ENCODE measurements at places on chromosomes 7 and 10. TPM values are rescaled to one million over a fixed set of nuclear protein-coding genes. Genes with fewer than 3 reads are reported as not detected.

DNA sequence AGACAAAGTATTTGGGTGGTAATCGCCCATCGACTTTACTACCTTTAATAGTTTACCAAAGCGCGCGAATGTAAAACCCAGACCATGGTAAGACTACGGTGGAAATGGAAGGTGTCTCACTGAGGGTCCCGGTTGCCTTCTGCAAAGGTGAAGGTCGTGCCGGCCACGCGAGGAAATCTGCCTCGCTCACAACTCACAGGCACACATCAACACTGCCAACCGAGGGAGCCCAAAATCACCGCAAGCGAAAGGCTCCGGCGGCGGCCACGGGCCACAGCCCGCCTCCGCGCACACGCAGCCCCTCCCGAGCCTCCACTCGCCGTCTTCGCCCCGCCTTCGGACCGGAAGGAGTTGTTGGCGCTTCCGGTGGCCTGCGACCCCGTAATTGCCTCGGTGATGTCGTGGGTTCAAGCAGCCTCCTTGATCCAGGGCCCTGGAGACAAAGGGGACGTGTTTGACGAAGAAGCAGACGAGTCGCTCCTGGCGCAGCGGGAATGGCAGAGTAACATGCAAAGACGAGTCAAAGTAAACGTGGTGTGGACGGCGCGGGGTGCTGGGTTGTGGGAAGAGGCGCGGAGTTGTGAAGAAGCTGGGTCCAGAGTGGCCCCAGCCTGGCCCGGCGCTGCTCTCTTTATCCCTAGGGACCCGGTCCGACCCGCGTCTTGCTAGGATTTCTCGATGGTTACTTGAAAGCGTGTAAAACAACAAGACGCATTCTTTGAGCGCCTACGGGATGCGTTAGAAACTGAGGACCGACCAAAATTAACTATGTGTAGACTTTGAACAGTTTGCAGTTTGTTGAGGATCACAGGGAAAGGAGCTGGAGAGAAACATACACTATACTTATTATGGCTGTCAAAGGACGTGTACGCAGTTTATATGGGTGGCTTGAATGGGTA lies at the start of gene YAE1:
TSS of gene YAE1 (plus strand) at position 382 of the 899 bp plus-strand sequence. CDS start at position 397, 15 bp downstream.
- peak; percentile 70 for DNase-seq

DNA sequence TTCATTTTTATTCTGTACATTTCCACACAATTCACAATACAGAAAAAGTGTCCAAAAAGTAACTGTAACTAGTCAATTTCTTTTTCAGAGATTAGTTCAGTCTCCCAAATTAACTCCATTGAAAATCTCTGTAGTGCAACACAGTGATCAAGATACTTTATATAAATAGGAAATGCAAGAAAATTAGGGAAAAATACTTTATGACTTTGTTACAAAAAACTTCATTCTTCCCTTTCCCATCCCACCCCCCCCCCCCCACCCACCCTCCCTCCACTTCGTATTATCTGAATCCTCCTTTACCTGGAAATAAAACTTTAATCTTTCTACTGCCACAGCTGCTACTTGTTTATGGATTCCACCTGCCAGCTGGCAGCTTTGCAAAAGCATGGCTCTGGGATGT lies 37.5 kb upstream of the PTN start:
- DNase-seq, result no peak

DNA sequence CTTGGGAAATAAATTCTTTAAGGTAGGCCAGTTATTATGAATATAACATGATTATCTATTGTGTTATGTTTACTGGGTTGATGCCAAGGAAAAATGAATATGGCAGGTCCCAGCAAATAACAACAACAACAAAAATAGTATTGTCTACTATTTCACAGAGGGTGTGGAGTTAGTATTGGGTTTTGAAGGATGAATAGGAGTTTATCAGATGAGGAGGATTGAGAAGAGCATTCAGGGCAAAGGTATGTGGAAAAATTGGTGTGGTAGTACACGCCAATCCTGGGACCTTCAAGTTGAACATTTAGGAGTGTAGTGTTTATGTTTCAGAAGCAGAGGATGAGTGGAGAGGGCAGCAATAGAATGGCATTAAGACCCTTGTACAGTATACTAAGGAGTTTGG lies 671.9 kb downstream of the AUTS2 start:
- no peak for DNase-seq

Gene COL28A1
- 12.6 TPM for polyA plus RNA-seq
